NCI-H524 treated with DMSO at 0.1 percent for 48 hours (cell line): ENCODE measurements at places on chromosomes 6 and 20.

GRCh38 chr6:90328004-90328403 lies 31.4 kb upstream of the BACH2 start:
- no peak for DNase-seq

DNA sequence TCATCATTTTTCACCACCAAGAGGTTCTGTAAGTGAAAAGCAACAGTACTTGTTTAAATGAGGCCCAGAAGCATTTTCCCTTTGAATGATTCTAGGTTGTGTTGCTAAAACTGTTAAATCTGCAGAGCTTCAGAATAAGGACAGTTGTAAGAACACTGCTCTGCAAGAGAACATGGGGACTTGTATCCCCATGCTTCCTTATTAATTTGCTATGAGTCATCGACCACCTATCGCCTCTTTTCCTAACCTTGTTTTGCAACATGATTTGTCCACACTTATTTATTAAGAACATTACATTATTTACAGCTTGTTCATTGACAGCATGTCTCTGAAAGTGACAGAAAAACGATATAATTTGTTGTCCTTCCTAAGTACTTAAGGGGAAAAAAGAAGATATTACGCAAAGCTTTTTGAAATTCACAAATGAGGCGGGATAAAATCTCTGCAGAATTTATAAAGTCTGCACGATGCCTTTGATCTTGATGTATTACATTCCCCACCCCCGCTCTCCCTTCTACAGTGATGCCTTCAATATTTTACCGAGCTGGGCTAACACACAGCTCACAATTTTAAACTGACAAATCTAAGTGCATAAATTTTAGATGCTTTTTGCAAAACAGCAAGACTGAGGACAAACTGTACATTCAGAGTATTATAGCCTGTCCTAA lies 220.0 kb upstream of the SPTLC3 start:
- DNase-seq: no peak

DNA sequence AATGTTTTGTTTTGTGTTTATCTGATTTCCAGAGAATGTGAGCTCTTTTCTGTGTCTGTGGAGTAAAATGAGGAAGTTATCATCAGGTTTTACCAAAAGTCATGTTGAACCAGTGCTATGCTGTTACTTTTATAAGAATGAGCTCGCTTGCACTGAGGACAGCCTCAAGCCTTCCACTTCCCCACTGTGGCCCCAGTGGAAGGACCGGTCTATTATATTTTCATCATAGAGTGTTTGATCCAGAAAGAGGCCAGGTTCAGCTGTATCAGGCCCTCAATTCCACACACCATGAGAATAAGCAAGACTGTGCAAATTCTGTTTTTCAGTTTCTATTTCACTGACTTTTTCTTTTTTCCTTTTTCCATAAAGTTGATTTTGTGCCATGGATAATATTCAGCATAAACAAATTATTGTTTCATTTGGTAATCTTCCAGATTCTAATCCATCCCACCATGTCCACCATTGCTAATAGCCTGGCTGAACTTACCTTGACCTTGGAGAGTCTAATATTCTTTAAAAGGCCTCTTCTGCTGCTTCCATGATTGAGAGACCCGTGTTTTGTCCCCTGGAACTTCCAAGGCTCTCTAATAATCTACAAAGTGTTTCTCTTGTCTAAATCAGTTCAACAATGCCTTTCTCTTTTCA lies 286.2 kb downstream of the THBS2 start:
- no peak for DNase-seq

GRCh38 chr6:103812970-103813369 lies 1046.7 kb downstream of the HACE1 start:
- no peak for DNase-seq

- DNase-seq: no peak
Observed at GRCh38 chr6:108589244-108589791, 28.6 kb downstream of the FOXO3 start.

- DNase-seq: no peak
Observed at GRCh38 chr6:2797564-2798031, 32.4 kb downstream of the WRNIP1 start.

- DNase-seq: no peak
Observed at GRCh38 chr6:157688275-157688959, 134.6 kb upstream of the SNX9 start.

DNA sequence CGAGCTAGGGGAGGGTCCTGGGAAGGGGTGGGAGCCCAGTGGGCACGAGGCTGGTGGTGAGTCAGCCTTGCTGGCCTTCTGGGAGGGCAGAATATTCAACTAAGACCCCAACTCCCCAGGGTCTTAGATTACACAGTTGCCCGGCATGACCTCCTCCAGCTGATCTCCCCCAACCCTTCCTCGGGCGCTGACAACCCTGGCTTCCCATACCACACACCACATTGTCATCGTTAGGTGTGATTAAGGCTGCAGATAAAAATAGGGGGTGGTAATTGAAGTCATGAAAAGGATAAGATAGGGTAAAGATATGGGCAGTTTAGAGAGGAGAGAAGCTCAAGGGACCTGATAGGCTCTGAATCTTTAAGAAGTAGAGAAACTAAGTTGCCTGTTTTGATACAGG lies 10.5 kb downstream of the CDC40 start:
- DNase-seq: no peak

DNA sequence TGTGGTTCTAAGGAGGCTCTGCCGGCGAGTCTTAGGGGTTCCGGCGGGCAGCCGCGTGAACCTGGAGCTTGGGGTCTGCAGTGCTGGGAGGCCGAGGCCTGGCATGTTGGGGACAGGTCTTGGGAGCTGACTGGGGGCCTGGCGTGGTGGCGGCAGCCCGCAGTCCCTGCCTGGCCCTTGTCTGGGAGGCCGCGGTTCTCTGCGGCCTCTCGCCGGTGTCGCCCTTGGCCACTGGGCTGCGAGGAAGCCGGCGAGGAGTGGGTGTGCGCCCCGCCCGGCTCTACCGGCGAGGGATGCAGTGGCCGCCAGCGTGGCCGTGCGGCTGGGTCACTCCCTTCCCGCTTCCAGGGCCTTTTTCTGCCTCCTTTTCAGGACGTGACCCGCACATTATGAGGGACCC lies 36.3 kb downstream of the IGF2R start:
- DNase-seq: no peak

DNA sequence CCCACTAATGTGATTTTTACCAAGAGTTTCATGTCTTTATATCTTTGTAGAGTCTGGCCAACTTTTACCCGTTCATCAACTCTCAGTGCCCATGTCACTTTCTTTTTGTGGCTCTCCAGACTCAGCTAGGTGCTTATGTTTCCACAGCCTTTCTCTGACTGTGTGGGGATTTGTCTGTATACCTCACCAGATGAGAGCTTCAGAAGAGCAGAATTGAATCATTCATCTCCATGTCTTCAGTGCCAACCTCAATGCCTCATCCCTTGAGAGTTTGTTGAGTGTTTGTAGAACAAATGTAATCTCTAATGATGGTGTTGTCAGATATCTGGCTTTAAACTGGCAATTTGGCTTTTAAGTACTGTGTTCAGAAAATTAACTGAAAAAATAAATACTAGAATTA lies 16.8 kb upstream of the CCN2 start:
- no peak for DNase-seq

GRCh38 chr6:71476371-71476770 lies 187.8 kb downstream of the OGFRL1 start:
- DNase-seq: no peak

DNA sequence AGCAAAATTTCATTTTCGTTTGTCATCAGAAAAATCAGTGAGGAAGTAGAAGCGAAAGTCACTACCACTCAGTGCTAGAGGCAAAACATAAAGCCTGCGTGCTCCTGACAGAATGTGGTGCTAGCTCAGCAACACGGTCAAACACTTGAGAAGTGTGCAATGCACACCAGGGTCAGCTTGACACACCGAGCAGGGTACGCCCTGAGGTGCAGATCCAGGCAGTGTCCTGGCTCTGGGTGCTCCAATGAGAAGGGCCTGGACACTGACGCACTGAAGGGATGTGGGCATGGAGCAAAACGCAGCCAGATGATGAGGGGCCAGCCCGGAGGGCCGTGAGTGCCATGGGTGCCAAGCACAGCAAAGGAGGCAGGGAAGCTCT lies 5.9 kb downstream of the RNASET2 start:
- DNase-seq: no peak
